Activated T-helper 9 cell treated with anti-CD3 and anti-CD28 coated beads, Interleukin-2, amount 50 U/mL, for 16 hours (primary cell): ENCODE measurements at places on chromosomes 3 and 15.

DNA sequence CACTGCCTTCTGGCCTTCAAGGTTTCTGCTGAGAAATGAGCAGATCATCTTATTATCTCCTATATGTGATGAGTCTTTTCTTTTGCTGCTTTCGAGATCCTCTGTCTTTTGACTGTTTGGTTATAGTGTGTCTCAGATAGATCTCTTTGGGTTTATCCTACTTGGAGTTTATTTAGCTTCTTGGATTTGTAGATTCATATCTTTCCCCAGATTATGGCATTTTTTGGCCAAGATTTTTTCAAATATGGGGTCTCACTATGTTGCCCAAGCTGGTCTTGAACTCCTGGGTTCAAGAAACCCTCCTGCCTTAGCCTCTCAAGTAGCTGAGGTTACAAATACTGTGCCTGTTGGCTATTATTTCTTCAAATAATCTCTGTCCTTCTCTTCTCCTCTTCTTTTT lies 150.3 kb downstream of the PDE8A start:
- DNase-seq, result no peak

GRCh38 chr15:36361351-36361870 lies 218.0 kb upstream of the CDIN1 start:
- no peak for DNase-seq

DNA sequence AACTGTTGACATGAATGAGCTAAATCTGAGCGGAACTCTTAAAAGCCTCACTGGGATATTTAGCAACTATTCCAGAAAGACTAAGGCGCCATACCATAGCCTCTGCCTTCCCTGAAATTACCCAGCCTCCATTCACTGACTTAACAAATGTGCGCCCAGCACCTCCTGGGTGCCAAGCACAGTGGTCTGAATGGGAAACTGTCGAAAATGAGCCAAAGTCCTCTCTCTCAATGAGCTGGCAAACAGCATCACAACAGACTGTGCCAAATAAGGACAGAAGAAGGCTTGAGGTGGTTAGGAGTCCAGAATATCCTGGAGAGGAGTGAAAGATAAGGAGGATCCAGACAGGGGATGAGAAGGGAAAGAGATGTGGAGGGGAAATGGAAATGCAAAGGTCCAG lies 332.4 kb downstream of the MAGI1 start:
- DNase-seq, result no peak

DNA sequence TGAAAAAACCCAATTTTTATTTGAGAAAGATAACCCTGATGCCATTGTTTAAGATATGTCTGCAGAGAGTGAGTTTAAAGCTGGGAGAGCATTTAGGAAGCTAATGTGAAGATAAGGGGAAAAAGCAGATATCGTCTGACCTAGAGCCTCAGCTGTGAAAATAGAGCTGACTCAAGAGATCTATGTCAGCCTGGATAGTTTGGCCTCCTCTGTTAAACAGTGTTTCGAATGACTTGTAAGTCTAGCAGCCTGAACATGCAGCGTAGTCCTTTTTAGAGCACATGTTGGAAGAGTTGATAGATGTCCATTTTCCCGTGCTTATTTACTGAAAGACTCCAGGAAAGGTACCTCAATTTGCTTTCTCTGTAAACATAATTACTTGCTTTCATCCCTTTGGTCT lies 48.1 kb downstream of the ALCAM start:
- no peak for DNase-seq

DNA sequence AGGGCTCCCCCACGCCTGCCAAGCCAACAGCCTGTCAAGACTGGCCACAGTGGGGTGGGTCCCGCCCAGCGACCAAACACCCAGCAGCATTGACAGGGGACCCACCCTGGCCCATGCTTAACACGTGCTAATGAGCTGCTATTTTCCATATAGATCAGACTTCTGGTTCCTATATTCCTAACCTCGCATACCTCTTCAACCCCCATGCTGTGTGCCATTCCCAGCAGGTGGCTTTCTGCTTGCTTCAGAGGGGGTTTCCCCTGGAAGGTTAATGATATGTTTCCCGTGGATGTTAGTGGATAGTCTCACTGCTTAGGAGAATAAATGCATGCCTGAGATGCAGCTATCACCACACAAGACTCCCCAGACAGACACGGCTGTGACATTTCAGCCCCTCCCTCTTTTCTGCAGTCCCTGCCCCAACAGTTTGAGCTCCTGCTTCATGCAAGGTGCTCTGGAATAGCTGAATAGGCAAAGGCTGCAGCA lies 37.9 kb upstream of the MGLL start:
- DNase-seq, result no peak

DNA sequence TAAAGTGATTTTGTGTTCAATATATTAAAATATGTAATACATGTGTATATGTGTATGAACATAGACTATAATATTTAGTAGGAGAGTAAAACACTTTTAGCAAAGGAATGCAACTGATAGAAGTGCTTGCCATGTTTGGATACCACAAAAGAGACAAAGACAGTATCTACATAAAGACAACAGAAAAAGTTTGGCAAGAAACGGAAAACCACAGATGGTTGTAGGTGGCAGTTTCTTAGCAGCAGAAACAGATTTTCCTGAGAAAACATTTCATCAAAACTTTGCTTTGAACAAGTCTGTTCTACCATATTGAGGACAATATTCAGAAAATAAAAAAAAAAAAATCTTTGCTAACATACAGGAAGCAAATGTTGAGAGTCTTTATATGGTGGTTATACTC lies 1560.4 kb upstream of the GBE1 start:
- no peak for DNase-seq

GRCh38 chr3:168124791-168125190 lies 29.1 kb upstream of the GOLIM4 start:
- DNase-seq, result no peak

GRCh38 chr3:120528163-120528562 lies 68.0 kb upstream of the NDUFB4 start:
- no peak for DNase-seq

DNA sequence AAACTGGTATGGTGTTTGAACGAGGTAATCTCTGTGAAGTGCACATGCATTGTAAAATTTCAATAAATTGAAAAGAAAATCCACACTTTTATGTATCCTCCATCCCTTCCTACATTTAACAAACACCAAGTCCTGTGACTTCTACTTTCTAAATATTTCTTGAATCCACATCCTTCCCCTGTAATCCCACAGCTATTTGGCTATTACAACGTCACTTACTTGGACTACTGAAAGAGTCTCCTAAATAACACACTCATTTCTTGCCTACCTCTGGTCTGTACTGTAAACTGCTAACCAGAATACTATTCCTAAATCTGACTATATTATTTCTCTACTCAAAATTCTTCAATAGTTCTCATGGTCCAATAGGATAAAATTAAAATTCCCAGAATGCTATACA lies 176.1 kb downstream of the NEK10 start:
- DNase-seq, result no peak

- no peak for DNase-seq
Measured at GRCh38 chr3:24520976-24521419, 26.3 kb upstream of the THRB start.

- DNase-seq, result no peak
Measured at GRCh38 chr3:140344082-140344454, 333.8 kb upstream of the TRIM42 start.
